ENCODE measurements at places on chromosomes 7 and 10. TPM values are rescaled to one million over a fixed set of nuclear protein-coding genes. Genes with fewer than 3 reads are reported as not detected.

DNA sequence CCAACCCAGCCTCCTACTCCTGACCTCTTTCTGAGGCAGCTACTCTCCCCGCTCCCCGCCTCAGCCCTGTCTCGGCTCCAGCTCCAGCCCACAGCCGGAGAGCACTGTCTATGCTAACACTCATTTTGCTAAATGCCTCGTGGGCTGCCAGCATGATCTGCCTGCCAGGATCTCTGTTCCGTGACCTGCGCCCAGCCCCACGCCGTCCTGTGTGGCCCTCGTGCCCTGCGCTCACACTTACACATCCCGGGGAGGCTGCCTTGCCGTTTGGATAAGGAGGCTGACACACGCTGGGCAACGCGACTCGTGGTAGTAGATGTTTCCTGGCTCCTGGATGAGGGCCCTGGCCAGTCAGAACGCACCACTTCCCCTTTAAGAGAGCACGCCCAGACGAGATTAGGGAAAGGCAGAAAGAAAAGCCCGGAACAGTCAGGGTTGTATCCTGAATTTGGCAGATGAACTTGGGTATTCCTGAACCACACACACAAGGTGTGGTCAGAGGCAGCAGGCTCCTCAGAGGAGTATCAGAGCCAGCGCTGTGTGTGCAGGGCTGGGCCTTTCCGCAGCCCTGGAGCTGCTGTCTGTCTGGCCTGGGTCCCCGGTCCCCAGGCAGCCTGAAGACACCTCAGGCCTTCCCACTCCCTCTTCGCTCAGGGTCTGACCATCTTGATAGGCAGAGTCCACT, 97.7 kb upstream of the EFCAB10 start:
- DNase-seq, result peak; percentile 80

DNA sequence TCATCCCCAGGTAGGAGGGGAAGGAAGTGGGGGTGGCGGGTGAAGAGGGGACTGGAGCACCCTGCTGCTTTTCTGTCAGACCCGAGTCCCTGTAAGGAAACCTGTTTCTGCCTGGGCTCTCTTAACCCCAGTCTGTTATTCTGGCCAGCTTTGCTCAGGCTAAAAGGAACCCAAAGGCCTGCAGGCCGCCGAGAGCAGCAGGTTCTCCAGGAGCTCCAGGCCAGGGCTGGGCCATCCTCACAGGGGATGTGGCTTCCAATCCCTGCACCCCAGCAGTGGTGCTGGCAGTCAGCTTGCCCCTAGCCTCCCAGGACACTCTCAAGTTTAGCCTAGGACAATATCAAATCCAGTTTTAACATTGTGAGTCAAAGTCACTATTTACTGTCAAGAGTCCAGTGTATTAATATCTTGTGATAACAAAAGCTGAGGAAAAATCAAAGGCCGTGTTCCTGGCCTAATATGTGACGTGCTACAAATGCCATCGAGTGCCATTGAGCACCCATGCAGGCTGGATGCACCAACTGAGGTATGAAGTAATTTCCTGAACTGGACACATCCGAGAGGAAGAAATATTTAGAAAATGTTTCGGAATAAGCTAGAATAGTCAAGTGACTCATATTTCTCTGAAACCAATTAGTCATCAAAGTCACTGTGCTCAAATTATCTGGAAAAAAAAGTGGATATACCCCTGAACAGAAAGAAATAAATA, 7.0 kb downstream of the PKD1L1 start:
- no peak for DNase-seq

- DNase-seq, result no peak
These were observed 23.7 kb downstream of the CRPPA start for GRCh38 chr7:16397501-16398145.

- no peak for DNase-seq
These were observed 230.2 kb downstream of the PCLO start for GRCh38 chr7:82932516-82932915.

GRCh38 chr10:94991243-94991888, 52.9 kb downstream of the CYP2C9 start:
- no peak for DNase-seq

DNA sequence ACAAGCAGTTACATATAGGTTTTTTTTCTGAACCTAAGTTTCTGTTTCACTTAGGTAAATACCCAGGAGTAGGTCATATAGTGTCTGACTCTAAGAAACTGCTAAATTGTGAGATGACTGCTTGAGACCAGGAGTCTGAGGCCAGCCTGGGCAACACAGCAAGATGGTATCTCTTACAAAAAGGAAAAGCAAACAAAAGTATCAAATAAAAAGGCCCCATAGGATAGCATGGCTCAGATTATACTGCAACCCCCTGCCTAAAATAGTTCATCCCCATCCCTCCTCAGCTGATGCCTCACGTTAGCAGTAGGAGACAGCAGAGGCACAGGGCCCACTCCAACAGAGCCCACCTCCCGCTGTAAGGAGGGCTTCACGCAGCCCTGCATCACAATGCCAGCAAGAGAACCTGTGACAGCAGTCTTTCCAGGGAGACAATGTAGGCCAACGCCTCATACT, 90.3 kb downstream of the SRPK2 start:
- no peak for DNase-seq

DNA sequence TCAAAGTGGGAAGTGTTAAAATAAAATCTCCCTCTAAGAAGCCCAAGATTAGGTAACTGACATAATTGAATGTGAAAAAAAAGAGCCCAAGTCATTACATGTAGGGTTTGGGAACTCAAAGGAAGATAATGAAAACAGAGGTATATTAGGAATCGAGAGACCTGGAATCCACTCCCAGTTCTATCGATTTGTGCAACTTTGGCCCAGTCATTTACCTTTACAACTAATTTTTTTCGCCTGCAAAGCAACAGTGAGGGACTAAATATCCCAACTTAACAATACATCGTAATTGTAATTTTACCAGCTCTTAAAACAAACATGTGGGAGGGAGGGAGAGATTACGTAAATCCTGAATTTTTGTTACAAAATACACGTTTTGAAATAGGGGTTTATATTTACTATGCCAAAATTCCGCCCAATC, 1.4 kb downstream of the MINDY3 start:
- DNase-seq, result no peak

BNIP3 gene
- 166 TPM for total RNA-seq

NPC1L1 gene
- total RNA-seq, result 0.28 TPM
